ENCODE measurements at places on chromosomes 1 and 21.
A peak's percentile ranks its signal among the peaks of the same experiment; 100 is the strongest.

GRCh38 chr21:28781602-28782276 is 210.9 kb downstream of the LTN1 start:
- DNase-seq = no peak

GRCh38 chr1:88763649-88764406 is 79.8 kb downstream of the PKN2 start:
- no peak for DNase-seq

GRCh38 chr21:46183910-46184624 is at the start of gene SPATC1L:
Gene SPATC1L, minus strand, starts transcription at chr21:46184459. Its CDS starts 1,643 bp downstream, at chr21:46182816.
- DNase-seq = peak; percentile 21

DNA sequence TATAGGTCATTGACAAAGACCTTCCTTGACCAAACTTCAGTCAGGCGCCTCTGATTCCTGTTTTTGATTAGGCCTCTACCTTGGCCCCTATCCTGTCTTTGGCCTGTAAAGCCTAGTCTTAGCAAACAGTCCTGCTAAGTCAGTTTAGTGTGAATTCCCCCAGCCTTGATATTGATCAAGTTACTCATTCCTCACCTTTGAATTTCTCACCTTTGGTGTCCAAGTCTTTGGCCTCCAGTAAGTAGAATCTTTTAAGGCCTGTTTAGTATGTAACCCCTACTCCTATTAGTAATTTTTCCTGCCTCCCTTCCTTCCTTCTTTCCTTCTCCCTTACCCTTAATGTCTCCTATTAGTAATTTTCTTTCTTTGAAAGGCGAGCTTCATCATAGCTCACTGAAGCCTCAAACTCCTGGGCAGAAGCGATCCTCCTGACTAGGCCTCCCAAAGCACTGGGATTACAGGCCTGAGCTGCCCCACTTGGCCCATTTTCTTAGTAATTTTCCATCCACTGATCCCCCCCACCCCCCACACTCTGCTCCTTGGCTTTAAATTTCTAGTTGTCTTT is 13.0 kb upstream of the ZNF692 start:
- no peak for DNase-seq

GRCh38 chr1:183652547-183653461 is at the start of gene APOBEC4:
Gene APOBEC4, minus strand, starts transcription at chr1:183653316. Its CDS starts 4,535 bp downstream, at chr1:183648781.
- no peak for DNase-seq

- peak; percentile 17 for DNase-seq
These were observed 9.1 kb upstream of the SLC19A1 start for GRCh38 chr21:45551316-45551715.

- DNase-seq = no peak
These were observed 9.1 kb downstream of the C1orf226 start for GRCh38 chr1:162390396-162391185.

DNA sequence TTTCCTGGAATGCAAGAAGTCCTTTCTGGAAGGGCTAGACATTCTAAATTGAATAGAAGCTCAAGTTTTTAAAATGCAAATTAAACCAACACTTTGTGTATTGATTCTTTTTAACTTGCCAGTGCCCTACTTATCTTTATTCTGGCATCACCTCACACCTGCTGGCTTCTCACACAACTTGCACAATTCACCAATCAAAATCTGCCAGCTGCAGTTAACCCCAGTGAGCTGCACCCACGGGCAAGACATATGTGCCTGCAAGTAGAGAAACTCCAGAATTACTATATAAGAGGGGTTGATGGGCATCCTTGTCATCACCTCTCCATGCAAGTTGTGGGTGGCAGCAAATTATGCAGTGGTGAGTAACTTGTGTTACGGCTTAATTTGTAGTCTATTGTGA is 11.7 kb upstream of the PLPPR4 start:
- DNase-seq = no peak

DNA sequence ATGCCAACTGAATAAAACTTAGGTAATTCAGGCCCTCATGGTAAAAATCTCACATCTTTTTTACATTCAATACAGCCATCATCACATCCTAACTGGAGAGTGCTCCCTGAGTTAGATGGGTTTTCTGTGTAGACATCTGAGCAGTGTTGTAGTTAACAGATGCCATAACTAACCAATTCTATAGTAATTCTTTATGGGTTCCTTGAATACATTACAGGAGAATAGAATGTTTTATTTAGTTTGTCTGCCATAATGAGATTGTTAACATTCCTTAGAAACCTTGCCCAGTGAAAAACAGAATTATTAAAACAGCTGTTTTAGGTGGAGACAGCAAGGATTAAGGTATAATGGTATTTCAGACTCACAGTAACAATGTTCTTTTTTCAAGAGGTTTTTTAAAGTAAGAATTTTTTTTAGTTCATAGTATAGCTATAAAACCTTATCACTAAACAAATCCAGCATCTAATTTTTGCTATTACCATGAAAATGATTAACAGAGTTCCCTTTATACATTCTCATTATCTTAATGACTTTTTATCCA is 95.3 kb downstream of the ATP5PO start:
- DNase-seq = no peak

DNA sequence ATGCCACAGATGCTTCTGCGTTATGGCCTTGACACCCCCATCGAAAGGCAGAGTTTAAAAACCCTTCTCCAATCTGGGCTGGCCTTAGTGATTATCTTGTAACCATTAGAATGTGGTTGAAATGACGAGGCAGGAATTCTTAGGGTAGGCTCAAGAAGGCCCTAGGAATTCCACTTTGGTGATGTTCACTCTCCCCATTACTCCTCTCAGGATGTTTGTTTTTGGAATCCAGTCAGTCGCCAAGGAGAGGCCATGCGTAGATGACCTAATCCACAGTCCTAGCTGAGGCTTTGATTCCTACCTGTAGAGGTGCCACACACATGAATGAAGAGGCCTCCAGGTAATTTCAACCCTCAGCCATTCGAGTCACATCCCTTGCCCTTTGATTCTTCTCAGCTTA is 318.2 kb downstream of the NEGR1 start:
- DNase-seq = no peak

- no peak for DNase-seq
These were observed 22.4 kb upstream of the RUNX3 start for GRCh38 chr1:24952413-24952841.

GRCh38 chr1:26999440-26999987 is 6.0 kb downstream of the TRNP1 start:
- DNase-seq = no peak

DNA sequence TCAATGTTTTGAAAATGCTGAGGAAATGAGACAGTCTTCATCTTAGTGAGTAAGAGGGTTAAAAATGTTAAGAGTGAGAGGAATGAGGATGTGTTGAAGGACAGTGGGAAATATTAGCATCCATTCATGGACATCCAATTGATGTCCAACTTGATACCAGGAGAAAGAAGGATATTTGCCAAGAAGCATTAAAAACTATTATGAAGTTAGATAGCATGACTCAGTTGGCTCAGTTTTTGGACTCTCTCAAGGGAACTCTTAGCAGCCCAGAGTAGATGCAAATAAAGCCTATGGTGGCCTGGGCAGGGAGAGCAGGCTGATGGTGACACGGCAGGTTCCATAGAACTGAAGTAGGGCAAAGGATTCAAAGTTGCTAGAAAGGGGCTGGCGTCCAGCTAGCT is 171.0 kb downstream of the ZZZ3 start:
- DNase-seq = no peak

- no peak for DNase-seq
These were observed 12.0 kb upstream of the TMPRSS2 start for GRCh38 chr21:41519806-41520559.

- peak; percentile 4 for DNase-seq
These were observed at the start of gene STUM for GRCh38 chr1:226548256-226549093. Gene STUM, plus strand, starts transcription at chr1:226548764. Its CDS starts 141 bp downstream, at chr1:226548905.

- peak; percentile 43 for DNase-seq
These were observed 25.7 kb upstream of the ABCG1 start for GRCh38 chr21:42193131-42193671.

DNA sequence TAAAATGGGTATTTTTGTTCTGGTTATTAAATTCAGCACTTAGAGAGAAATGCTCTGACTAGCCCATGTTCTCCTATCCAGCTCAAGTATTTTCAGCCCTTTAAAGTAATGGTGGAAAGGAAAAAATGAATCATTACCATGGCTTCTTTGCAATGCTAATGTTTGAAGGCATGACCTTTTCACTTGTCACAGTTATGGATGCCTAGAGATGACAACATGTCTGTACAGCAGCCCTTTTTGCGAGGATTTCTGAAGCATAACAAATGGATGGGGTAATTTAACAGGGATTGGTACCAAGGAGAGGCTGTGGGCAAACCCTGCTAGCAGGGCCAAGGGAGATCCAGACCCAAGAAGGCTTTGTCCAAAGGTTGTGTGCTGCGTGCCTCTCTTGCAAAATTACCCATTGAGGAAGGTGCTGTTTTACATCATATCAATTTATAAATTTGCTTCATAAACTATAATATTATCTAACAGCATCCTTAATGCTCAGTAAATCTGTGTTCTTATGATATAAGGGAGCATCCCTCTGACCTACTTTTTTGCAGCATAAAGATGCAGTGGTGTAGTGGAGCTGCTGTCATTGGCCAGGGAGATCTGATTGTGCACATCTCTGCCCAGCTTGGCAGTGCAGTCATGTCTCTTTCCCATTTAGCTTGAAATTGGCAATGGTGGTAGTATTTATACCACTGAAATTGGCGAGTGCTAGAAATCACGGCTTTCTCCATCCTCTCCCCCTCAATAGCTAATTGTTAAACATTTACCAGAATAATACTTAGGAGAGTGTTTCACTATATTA is 327.1 kb downstream of the PCP4 start:
- DNase-seq = no peak

DNA sequence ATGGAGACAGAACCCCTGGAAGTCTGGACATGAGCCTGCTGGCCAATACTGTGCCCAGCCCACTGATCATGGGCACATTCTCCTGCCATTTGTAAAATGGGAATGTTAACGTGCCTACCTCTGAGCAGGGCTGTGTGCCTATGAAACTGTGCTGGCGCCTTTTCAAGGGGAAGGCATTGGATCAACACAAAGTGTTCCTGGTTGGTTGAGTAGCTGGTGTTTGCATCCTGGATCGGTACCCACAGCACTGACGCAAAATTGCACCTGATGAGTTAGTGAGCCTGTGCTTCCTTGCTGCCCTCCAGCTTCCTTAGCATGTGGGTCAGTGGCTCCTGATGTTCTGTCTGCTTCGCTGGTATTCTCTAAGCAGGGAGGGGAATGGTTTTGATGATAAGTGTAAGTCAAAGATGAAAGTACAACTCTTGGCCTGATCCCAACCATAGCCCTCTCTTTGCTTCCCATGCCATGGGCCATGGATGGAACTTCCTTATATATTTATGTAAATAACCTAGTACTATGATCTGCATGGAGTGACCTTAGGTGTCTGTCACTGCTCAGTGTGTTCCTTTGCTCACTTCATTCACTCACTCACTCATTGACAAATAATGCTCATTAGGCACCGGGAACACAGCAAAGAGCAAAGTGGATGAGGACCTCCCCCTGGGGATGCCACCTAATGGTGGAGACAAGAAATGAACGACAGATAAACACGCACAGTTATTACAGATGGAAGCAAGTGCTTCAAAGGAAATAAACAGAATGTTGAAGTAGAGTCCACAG is 22.7 kb downstream of the MAB21L3 start:
- DNase-seq = no peak

- no peak for DNase-seq
These were observed 39.4 kb downstream of the HSF2BP start for GRCh38 chr21:43619856-43620255.

- no peak for DNase-seq
These were observed at the start of gene GJB5 for GRCh38 chr1:34754964-34755637. Gene GJB5, plus strand, starts transcription at chr1:34755047. Its CDS starts 2,284 bp downstream, at chr1:34757331.

- DNase-seq = no peak
These were observed 9.7 kb upstream of the TENT5C start for GRCh38 chr1:117596023-117596720.

DNA sequence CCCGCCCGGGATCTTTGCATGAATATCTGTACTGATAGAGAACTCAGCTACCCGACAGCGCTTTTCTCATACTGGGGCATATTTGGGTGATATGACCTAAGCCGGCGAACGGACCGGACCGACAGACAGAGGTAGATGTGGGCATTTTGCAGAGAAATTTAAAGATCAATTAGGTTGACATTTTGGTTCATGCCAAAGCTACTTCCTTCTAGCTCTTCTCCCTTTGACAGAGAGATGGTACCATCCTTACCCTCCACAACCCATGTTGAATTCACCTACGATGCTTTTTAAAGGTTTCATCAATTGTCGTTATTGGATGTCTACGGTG is 459 bp downstream of the ARV1 start:
- DNase-seq = no peak

- DNase-seq = no peak
These were observed 144.3 kb upstream of the C1orf21 start for GRCh38 chr1:184242507-184242943.

DNA sequence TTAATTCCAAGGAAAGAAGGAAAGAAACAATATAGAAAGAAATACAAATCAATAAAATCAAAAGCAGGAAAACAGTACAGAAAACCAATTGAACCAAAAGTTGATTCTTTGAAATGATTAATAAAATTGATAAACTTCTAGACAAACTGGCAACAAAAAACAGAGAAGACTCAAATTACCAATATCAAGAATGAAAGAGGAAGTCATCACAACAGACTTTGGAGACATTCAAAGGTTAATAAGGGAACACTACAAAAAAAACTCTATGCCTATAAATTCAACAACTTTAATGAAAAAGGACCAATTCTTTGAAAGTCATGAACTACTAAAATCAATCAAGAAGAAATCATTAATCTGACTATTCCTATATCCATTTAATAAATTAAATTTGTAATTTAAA is 329.3 kb upstream of the NR5A2 start:
- no peak for DNase-seq

- no peak for DNase-seq
These were observed 44.3 kb downstream of the INAVA start for GRCh38 chr1:200938955-200939354.

- no peak for DNase-seq
These were observed 886.9 kb downstream of the AMY1C start for GRCh38 chr1:104636581-104636980.

GRCh38 chr1:42145764-42146625 is 7.2 kb upstream of the GUCA2B start:
- no peak for DNase-seq

DNA sequence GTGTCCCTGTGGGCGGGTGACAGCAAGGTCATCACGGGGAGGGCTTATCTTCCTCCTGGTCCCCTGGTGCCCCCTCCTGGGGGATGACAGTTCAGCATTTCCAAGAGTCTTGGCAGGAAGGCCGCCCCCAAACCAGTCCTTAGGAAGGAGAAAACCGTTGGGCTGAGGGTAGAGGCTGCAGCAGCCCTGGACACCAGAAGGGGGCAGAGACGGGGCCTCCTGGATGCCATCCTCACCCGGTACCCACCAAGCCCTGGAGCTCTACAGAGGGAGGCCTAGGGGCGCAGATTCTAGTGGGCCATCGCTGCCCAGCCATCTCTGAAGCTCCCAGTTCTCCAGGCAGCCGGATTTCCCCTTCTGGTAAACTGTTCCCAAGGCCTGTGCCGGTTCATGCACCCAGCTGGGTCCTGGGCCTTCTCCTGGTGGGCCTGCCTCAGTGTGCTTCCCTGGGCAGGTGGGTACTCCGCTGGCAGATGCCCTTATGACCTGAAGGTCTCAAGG is 14.8 kb upstream of the ZNF669 start:
- no peak for DNase-seq

DNA sequence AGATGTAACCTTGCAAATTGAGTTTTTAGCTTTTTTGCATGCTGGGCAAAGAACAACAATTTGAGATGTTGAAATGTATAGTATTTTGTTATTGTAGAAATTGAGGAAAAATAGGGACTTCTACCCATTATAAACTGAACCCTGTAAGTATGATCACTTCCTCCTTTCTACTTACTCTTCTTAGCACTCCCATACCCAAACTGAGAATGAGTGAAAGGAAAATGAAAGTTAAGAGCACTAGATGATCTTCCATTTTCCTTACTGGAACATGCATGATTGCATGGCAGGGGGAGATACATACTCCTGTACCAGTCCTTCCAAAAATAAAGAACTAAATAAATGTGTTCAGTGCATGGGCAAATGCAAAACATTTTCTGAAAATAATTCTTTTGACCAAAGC is 107.4 kb upstream of the KIAA1614 start:
- no peak for DNase-seq

Measured in stimulated activated CD4-positive, alpha-beta T cell treated with anti-CD3 and anti-CD28 coated beads, Interleukin-12 subunit alpha, Interleukin-12 subunit beta, amount 100 ng/mL, for 24 hours (primary cell).